ENCODE measurements at places on chromosomes 3 and 15.
A peak's percentile ranks its signal among the peaks of the same experiment; 100 is the strongest.

DNA sequence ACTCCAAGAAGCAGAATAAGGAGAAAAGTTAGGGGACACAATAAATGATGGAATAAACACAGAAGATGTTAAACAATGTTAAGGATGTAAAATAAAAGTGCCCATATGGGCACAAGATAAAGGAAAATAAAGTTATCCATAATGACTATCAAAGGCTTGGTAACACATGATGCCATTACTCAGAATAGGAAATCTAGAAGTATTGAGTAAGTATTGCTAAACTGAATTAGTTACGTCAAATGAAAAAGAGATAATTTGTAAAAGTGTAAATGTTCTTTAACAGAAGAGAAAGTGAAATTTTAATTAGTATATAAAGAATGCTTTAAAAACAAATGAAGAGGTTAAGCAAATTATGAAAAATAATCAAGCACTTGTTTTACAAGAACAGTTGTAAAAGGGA lies 6.7 kb downstream of the COPS2 start:
- DNase-seq = no peak

DNA sequence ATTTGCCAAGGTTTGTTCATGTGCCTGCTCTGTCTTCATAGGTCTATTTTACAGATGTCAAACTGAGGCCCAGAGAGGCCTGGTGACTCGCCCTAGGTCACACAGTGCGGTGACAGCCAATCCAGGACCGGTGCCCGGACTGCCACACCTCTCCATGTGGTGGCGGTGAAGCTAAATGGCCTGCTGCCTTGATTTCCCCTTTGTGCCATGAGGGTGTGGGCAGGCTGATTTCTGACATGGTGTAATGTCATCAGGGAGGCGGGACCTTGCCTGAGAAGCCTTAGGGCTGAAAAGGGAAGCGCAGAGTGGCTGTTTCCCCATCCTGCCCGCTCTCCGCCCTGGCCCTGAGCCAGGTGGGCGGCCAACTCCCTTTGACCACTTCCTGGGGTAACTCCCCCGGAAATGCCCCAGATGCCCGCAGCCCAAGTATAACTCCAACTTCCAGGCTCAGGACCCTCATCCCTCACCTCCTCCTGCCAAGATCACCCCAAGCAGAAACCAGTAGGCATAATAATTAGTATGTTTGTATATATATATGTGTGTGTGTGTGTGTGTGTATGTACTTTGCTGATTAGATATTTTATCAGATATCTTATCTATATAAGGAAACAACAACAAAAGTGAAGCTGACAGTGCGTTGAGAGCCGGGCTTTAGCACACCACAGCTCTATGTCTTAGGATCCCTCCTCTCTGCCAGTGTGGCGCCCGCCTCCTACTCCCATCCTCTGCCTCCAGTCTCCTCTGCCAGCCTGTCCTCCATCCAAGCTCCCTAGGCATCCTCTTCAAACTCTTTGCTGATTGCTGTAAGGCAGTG lies 63.9 kb downstream of the IQSEC1 start:
- peak; percentile 73 for DNase-seq

DNA sequence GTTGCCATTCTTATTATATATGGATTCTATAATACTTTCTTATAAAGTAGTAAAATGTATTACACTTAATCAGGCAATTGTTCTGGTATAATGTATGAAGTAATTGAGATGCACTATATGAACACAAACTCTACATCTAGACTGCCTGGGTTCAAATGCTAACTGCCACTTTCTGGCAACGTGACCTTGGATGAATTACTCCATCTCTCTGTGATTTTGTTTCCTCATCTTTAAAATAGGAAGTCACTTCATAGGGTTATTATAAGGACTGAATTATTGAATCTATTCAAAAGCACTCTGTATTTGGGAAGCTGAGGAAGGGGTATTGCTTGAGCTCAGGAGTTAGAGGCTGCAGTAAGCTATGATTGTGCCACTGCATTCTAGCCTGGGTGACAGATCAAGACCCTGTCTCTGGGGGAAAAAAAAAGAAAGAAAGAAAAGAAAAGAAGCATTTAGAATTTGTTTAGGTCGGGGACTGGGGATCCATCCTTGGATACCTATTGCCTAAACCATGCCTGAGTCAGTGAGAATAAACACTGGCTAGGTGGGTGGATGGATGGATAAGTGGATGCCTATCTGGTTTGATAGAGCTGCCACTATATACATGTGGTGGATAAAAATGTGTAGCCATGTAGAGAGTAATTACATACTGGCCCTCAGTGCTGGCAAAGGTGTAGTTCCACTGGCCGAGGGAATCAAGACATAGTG lies 2.5 kb downstream of the TM4SF1 start:
- no peak for DNase-seq

DNA sequence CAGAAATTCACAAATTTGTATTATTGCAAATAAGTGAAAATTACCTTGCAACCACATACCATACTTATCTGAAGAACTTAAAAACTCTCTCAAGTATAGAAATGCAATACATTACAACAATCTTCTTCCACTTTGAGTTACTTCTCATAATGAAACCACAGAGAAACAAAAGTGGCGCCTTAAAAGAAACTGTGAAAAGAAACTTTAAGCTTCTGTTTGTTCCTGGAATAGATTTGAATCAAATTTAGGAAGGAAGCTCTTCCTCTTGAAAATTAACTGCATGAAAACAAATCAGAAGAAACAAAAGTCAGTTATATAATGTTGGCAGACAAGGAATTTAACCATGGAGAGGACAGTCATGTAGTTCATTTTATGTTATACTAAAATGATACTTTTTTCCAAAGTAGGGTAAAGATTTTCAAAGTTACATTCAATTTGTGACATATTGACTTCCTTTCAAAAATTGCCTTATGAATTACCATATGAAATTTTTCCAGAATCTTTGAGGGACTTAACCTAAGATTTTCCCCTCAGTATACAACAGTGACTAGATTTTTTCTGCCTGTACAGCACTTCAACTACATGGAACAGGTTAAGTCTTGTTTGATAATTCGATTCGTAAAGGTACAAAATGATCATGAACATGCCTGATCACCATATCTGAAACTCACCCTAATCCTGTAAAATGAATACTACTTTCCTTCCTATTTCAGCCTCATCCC lies 57.6 kb upstream of the TNFSF10 start:
- DNase-seq = no peak

DNA sequence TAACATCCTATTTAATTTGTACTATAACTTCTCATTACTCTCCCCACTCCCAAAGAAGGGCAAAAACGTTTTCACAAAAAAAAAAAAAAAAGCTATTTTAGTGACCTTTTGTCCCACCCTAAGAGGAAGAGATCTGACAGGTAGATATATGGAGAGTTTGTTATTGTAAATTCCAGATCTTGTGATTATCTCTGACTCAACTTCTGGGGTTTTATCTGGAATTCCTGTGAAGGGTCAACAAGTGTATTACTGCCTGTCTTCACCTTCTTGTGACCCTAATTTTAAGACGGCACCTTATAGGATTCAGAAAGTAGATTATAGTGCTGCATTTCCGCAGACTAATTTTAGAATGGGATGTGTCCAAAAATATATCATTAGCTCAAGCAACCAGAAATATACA lies 205.9 kb upstream of the CDIN1 start:
- DNase-seq = no peak

DNA sequence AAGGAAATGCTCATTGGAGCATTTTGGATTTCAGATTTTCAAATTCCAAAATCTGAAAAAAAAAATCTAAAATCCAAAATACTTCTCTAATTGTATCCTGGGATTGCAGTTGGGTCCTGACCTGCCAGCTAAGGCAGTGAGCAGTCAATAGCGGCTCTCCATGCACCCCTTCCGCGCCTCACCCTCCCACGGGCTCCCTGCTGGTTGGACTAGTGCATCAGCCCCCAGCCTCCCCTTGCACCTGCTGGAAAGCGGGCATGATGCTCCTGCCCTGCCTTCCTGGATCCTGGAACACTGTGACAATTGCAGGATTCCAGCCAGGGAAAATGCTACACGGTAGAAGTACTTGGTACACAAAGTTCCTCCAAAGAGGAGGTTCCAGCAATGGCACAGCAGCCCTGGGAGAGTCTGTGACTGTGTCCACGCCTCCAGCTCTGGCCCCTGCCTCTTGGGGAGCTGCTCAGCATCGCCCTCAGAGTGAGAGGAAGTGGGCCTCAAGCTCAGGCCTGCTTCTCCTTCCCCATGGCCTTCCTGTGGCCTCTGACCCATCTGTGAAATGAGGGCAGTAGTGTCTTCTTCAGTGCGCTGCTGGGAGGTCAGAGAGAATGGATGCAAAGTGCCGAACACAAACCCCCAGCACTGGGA lies 39.5 kb upstream of the CHRNB4 start:
- DNase-seq = no peak

- no peak for DNase-seq
These were observed 19.0 kb downstream of the FAN1 start for GRCh38 chr15:30922480-30923311.
